ENCODE measurements at places on chromosomes 3 and 15.

DNA sequence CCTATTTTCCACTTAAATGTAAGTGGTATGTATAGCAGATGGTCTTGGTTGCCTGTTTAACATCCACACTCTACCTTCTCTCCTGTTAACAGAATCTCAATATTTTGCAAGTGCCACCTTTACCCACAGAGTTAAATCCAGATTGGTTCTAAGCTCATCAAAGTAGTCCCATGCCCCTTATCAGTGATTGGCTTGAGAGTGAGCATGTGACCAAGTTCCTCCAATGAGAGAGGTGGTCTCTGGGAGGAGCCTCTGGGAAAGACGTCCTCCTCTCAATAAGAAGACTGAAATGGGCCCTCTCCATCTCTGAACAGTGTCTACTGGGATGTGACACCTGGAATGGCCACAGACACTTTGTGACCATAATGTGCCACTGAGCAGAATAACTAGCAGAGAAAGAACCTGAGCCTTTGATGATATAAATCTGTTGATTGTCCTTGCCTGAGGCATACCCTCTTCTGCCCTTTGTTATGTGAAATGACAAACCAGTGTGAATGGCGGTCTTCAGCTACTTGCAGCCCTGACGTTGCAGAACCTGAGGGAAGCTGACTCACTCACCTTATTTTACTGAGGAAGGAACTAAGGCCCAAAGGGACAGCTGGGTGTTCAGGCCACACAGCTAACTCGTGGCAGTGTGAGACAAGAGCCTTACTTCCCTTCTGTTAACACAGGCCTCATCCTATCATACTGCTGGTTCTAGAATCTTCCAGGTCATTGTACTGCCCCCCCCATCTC, 42.4 kb upstream of the LARS2 start:
- DNase-seq, result no peak

GRCh38 chr15:52844823-52845222, 54.7 kb upstream of the ONECUT1 start:
- DNase-seq, result no peak

DNA sequence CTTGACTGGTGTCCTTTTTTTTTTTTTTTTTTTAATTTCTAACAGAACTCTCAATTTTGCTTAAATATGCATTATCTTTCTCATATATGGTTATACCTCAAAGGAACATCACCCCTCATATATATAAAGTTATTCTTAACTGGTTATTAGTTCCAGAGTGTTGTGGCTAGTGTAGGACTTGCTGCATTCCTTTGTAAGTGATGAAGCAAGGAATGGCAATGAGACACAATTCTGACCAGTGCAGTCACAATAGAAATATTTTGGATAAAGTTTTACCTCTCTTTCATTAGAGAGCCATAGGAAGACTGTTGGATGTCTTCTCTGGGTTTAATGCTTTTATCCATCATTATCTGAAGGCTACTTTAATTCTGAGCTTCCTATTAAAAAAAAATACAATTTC, 75.5 kb upstream of the CBLB start:
- no peak for DNase-seq

DNA sequence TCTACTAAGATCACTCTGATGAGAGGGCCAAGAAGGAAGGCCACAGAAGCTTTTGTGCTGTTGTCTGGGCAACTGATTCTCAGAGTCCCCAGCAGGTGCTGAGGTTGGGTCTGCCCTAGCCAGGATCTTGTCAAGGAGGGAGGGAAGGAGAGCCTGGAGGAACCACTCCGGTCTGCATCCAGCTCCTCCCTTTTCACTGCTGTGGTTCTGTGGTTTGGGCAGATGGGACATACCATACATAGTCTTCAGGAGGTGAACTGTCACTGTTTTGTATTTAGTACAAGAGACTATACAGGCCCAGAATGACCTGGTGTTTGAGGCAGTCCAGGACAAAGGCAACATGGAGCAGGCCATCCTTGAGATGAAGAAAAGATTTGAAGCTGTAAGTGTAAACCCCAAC, 21.9 kb downstream of the C3orf62 start:
- DNase-seq, result no peak

GRCh38 chr3:180018543-180018942, 18.2 kb downstream of the PEX5L start:
- no peak for DNase-seq

GRCh38 chr3:119700269-119700919, 2.4 kb upstream of the CFAP91 start:
- peak; percentile 5 for DNase-seq

DNA sequence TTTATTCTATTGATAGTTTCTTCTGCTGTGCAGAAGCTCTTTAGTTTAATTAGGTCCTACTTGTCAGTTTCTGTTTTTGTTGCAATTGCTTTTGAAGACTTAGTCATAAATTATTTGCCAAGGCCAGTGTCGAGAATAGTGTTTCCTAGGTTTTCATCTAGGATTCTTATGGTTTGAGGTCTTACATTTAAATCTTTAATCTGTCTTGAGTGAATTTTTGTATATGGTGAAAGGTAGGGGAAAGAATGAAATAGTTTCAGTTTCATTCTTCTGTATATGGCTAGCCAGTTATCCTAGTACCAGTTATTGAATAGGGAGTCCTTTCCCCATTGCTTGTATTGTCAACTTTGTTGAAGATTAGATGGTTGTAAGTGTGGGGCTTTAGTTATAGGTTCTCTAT, 10.6 kb upstream of the GCSAM start:
- DNase-seq, result no peak

GRCh38 chr3:119145128-119145499, 851 bp upstream of the TEX55 start:
- DNase-seq, result no peak

DNA sequence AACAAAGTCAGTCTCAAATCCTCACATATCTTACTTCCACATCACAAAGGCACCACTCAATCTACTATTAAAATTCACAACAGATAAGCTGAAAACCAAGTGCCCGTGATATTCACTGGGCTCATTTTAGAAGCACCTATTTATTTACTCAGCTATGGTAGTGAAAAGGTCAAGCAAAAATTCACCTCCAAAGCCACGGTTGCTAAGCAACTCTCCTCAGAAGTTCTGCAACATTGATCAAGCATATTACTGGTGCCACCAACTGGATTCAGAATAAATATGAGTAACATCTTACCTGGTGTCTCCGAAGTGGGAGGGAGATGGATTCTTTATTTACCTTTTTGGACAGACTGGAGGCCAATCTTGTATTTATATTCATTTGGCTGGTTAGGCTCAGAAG, 714.8 kb downstream of the FHIT start:
- DNase-seq, result no peak

- no peak for DNase-seq
Observed at GRCh38 chr3:170321321-170322034, 36.0 kb upstream of the SKIL start.

DNA sequence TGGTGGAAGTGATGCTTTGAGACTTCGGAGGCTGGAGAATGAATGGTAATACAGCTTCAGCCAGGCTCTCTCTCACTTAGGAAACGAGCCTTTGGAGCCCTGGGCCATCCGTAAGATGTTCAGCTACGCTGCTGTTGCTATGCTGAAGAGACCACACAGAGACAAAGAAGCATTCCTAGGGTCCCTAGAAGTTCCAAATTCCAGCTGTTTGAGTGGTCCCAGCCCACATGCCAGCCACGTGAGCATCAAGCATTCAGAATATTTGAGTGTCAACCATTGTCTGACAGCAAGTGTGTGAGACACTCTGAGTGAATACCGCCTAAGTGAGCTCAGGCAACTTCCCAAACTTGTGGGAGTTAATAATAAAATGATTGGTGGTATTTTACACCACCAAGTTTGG, 212.9 kb downstream of the CD47 start:
- DNase-seq, result no peak

DNA sequence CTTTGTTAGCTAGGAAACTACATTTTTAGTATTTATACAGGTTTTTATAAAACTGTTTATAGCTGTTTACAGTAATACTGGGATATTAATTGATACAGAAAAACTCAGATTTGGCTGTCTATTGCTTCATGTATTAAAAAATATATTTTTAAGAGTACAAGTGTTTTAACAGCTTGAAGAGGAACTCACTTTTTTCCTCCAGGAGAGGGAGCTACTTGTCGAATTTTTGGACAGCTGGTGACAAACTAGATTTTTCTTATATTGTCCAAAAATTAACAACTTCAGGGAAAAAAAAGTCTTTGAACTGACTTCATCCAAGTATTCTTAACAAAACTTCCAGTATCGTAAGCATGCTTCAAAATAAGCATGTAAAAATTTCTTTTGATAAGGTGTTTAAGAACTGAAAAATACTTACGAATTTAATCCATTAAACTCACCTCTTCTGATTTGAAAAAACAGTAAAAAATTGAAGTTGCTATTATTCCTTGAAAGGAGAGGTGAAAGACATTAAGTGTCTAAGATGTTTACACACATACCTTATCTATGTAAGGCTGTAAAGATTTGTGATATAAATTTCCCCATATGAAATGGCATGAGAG, 4.0 kb downstream of the DIPK2A start:
- no peak for DNase-seq

- no peak for DNase-seq
Observed at GRCh38 chr15:89937365-89938350, 24.9 kb upstream of the ARPIN start.

DNA sequence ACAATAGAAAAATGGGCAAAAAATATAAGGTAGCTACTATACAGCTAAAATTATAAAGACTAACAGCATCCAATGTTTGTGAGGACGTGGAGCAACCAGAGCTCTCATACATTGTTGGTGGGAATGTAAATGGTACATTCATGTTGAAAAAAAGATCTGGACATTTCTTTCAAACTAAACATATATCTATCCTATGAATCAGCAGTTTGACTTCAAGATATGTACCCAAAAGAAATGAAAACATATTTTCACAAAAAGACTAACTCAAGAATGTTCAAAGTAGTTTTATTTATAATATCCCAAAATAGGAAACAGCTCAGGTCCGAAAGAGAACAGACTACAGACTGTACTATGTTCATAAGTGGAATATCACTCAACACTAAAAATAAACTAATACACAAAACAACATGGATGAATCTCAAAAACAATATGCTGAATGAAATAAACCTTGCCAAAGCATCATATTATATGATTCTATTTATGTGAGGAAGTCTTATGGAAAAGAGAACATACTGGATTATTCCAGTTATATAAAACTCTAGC, 8.8 kb upstream of the TTBK2 start:
- no peak for DNase-seq

- DNase-seq, result no peak
Observed at GRCh38 chr15:68333775-68334470, 56.4 kb downstream of the FEM1B start.

DNA sequence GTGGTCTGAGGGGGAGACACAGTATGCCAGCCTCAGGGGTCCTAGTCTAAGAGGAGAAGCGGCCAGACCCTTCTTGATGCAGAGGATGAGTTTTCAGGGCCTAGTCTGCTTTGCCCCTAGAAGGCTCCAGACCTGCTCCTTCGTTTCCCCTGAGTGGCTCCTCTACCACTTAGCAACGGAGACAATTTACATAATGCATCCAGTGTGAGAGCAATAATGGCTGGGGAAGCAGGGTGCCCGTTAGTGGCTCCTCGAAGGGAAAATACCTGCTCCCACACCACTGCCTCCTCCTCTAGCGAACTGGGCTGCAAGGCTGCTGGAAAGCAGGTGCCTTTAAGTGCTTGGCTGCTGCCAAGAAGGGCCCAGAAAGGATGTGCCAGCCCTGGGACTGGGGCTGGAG, 38.9 kb downstream of the CACNA2D2 start:
- DNase-seq, result no peak

- no peak for DNase-seq
Observed at GRCh38 chr3:133896002-133896761, 500 bp upstream of the RAB6B start.

DNA sequence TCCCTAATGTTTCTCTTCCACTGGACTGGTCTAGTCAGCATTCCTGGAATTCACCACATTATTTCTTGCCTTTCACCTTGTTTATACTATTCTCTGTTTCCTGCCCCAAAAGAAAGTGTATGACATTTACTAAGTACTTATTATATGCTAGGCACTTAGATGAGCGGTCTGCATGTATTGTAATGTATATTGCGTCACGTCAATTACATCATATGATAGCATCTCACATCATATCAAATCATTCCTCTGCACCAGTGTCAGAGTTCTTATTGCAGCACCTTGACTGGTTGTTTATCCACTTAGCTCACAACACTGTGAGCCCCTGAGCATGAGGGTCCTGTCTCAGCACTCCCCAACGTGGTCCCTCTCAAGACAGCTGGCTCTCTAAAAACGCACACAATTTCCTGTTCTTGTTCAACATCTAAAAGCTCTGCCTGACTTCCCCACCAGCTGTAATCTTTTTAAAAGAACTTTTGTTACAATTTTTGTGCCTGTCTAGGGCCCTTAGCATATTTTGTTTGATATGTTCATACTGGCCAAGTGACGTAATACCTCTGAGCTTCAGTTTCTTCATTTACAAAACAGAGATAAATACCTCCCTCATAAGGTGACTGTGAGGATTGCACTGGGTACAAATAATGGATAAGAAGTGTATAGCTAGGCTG, 58.8 kb downstream of the ARHGAP31 start:
- DNase-seq, result no peak

DNA sequence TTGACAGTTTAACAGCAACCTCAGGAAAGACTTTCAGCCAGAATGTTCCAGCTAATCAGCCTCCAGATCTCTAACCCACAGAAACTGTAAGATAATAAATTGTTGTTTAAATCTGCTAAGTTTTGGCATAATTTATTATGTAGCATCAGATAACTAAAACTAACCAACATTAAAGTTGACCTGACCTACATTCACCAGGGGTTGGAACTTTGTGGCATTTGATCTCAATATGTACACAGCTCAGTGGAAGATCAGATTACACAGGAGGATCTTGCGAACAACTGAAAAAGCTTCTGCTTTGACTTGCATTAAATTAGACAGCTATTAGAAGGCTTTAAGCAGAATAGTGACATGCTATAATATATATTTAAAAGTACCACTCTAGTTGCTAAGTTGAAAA, 91.4 kb upstream of the POU1F1 start:
- DNase-seq, result no peak

GRCh38 chr3:39142067-39142466, 11.3 kb downstream of the CSRNP1 start:
- no peak for DNase-seq

DNA sequence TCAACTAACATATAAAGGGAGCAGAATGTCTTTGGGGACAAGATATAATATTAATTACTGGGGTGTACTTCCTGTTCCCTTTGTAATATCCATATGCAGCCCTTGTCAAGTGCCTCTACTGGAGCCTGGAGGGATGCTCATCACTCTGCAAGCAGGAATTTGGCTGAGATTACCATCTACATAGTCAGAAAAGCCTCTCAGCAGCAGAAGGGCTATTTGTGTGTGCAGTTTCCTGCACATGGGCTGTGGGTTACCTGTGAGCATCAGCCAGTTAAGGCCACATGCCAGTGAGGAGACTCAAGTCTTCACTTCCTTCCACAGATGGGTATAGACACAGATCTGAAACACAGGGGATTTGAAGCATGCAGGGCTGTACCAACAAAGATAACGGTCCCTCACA, 278.1 kb upstream of the PLSCR5 start:
- no peak for DNase-seq

All from activated CD4-positive, CD25-positive, alpha-beta regulatory T cell treated with anti-CD3 and anti-CD28 coated beads, Interleukin-2, amount 50 U/mL, for 16 hours (primary cell).